G401 (cell line): ENCODE measurements at places on chromosomes 2 and 18.

GRCh38 chr2:207311316-207312005 lies 145.7 kb upstream of the KLF7 start:
- DNase-seq = peak; percentile 33

GRCh38 chr2:216084547-216084946 lies 2.8 kb downstream of the TMEM169 start:
- DNase-seq = no peak

GRCh38 chr2:223526106-223526505 lies 76.1 kb downstream of the SCG2 start:
- DNase-seq = no peak

DNA sequence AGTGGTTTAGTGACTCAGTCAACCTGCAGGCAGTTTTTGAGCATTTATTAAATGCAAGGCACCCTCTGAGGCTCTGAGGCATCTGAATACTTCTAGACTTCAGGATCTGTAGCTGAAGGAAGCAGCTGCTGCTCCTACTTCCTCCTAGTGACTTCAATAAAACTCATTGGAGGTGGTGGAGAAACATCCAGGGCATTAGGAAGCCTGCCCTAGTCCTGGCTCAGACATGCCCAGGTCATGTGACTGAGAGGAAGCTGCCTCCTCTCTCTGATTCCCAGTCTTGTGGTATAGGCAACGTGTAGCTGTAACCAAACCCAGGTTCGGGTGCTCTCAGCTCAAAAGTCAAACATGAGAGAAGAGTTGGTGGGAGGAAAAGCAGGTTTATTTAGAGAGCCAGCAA lies 287.2 kb upstream of the GYPC start:
- no peak for DNase-seq

DNA sequence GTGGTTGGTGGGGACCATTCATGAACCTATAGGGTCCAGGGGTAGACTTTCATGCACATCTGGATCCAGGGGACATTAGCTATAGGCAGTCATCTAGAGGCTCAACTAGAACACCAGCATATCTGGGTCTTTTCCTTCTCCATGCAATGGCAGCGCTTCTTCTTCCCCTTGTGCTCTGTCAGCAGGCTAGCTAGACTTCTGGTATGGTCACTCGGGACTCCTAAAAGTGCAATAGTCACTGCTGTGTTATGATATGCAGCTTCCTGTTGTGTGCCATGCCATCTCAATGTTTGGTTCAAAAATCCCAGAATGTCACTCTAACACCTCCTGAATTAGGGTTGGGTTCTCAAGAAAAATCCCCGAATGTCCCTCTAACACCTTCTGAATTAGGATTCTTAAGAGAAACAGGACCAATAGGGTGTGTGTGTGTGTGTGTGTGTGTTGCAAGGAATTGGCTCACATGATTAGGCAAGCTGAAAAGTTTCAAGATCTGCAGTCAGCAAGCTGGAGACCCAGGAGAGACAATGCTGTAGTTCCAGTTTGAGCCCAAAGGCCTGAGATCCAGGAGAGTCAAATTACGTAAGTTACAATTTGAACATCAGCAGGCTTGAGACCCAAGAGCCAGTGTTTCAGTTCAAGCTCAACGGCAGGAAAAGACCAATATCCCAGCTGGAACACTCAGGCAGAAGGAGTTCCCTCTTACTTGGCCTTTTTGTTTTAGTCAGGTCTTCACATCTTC lies 97.1 kb upstream of the LTBP1 start:
- DNase-seq = no peak

DNA sequence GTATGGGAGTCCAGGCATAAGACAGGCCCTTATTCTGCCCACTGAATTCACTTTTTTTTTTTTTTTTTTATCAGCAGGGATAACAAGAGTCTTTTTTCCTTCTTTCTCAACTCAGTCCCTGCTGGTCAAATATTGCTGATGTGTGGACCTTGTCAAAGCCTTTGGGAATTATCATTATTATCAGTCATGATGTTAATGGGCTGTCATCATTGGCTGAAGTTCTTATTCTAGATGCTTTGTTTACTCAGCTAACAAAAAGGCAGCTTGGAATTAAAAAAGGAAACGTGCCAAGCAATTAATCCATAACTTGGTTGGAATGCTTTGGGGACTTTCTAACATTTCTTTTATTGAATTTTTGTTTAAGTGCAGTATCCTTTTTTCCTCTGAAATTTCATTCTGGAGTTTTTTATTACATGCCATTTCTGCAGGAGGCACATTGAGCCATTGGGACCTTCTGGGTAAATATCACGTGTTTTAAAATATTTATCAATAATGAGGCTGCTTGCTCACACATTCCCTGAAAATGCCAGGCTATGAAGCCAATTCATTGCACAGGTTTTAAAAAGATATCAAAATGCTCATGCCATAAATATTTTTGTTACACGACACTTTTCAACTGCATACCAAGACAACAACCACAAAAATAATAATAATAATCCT lies 246.3 kb downstream of the TXNL1 start:
- no peak for DNase-seq

- DNase-seq = no peak
Observed at GRCh38 chr2:159380685-159381239, 94.3 kb upstream of the WDSUB1 start.

GRCh38 chr18:55224086-55224625 lies 264.9 kb upstream of the CCDC68 start:
- no peak for DNase-seq

GRCh38 chr2:60366135-60366712 lies 187.2 kb downstream of the BCL11A start:
- no peak for DNase-seq
